ENCODE measurements at places on chromosomes 16 and 17.
A peak's percentile ranks its signal among the peaks of the same experiment; 100 is the strongest.

DNA sequence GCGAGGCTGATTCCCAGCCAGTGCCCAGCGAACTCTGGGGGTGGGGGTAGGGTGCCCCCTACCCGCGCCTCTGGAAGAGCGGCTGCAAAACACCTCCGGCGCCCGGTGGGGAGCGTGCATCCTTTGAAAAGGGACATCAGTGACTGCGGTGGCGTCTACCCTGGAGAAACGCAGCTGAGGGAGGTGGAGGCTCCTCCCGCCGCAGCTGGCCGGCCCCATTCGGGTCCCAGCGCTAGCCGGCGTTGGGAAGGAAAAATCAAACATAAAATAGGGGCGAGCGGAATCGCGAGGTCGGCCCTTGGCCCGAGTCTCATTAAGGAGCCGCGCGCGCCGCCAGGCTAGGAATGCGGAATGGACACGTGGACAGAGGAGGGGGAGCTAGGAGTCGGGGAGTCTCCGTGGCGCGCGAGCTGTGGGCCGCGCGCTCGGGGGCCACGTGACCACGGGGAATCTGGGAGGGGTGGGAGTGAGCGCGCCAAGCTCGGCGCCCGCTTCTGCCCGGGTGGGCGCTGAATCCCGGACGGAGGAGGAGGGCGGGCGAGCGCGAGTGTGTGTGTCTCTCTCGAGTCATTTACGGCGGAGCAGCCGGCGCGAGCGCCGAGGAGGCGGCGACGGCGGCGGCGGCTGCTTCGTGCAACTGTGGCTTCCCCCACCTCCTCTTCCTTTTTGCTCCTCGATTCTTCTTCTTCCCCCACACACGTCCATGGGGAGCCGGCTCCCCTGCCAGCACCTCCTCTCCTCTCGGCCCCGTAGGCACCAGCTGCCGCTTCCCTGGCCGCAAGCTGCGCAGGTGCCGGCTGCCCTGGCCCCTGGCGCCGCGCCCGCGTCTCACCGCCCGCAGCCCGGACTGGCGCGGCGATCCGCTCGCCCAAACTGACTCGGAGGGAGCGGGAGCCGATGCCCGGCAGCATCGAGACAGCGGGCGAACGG lies at the start of gene TMEM132E:
Gene TMEM132E (plus strand): TSS at position 566 of the 930 bp plus-strand sequence. CDS start 1,495 bp downstream, outside the sequence.
- DNase-seq, result peak; percentile 97

GRCh38 chr16:2287916-2288547 lies 20.1 kb upstream of the RNPS1 start:
- no peak for DNase-seq

- no peak for DNase-seq
These were observed 198.0 kb downstream of the RPTOR start for GRCh38 chr17:80742581-80743180.

- no peak for DNase-seq
These were observed 93.3 kb downstream of the HELZ start for GRCh38 chr17:67151717-67152116.

DNA sequence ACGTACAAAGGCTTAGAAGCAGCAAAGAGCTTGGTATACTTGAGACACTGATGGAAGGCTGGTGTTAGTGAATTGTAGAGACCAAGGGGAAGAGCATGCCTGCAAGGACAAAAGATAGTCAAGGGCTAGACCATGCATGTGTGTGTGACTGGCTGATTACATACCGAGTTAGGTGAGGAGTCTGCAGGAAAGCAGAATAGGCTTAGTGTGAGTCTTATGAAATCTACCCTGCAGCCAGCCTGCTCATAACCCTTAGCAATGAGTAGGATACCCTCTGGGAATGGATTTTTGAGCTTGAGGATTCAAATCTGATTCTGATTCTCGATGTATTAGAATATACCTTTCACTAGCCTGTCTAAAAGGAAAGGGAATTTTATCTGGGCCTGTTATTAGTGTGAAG lies 77.0 kb downstream of the TANGO6 start:
- DNase-seq, result no peak

- no peak for DNase-seq
These were observed 50.1 kb upstream of the DDX52 start for GRCh38 chr17:37693328-37693727.

GRCh38 chr17:338442-339192 lies 14.0 kb downstream of the RPH3AL start:
- DNase-seq, result no peak

DNA sequence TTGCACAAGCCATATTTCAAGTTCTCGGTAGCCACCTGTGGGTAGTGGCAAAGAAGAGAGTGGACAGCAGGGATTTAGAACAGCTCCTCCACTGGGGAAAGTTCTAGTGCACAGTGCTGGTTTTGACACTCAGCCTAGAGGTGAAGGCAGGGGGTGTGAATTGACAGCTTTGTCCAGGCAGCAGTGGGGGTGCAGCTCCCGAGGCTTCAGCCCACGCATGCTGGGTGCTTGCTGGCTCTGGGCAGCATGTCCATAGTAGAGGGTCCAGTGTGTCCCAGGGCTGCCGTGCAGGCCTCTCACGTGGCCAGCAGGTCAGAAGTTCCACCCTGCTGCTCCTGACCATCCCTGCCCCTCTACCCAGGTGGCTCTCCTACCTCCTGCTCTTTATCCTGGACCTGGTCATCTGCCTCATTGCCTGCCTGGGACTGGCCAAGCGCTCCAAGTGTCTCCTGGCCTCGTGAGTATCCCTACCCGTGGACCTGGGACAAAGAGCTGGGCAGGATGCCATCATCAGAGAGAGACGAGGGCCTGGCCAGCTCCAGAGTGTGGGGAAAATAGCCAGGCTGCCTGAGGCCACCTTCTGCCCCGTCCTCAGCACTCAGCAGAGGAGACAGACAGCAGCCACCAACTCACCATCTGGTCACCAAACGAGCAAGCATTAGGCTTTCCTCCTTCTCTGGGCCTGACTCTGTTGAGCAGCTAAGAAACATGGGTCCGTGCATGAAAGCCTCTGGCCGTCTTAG lies 29.8 kb downstream of the TTYH2 start:
- no peak for DNase-seq

GRCh38 chr16:50838885-50839284 lies 97.0 kb downstream of the CYLD start:
- DNase-seq, result no peak

DNA sequence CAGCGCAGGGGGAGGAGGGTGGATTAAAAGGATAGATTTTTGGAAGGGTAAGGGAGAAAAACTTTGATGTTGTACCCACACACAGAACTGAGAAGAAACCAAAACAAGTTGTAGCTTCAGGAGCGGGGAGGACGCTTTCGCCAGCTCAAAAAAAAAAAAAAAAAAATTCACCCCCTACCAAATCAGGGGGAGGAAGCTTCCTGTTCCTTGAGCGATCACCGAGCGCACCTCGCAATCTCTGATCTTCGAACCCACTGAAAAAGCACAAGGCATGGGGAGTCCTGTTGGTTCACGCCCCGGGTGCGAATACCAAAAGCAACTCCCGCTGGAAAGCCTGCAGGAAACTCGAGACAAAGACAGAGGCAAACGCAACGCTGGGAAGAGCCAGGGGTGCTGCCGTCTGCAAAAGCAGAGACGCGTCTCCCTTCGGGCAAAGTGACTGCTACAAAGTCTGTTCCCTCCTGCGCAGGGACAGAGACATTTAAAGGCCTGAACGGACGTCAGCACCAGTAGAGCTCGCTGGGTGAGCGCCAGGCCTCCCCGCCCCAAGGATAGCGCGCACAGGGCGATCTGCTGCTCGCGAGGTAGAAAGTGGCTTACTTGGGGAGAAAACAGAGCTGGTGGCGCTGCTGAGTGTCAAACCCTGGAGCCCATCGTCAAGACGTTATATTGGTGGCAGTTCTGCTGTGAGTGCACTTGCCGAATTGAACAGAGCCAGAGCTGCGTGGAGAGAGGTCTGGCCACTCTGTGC lies 190.4 kb downstream of the USP22 start:
- DNase-seq, result peak; percentile 50

DNA sequence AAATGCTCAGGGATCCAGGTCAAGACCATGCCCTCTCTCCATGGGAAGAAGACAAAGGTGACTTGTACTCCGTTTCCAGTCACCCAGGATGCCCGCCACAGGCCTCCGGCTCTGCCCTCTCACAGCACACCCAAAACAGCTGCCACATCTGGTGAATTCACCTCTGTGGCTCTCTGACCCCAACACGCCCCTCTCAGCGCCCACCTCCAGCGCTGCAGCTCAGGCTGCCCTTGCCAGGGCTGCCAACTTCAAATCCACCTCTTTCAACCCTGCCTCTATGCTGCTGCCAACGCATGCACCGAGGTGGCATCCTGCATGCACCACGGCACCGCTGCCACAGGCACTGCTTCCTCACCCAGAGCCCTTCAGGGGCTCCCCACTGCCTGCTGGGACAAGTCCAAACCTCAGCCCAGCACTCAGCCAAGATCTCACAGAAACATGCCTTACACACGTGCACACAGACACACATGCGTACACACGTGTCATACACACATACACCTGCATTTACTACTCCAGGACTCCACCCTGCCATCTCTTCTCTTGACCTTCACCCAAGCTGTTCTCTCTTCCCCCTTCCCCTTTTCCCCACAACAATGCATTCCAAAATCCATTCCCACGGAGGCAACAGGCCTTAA lies 7.5 kb downstream of the HID1 start:
- DNase-seq, result no peak

GRCh38 chr17:78650093-78650715 lies 73.0 kb upstream of the DNAH17 start:
- no peak for DNase-seq

DNA sequence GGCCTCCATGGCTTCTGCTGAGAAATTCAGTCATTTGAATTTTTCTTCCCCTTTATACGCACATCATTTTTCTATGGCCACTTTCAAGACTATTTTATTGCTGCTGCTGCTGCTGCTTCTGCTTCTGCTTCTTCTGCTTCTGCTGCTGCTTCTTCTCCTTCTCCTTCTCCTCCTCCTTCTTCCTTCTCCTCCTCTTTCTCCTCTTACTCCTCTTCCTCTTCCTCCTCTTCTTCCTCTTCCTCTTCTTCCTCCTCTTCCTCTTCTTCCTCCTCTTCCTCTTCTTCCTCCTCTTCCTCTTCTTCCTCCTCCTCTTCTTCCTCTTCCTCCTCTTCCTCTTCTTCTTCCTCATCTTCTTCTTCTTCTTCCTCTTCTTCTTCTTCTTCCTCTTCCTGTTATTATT lies 22.4 kb downstream of the CPD start:
- DNase-seq, result no peak

- DNase-seq, result peak; percentile 80
These were observed 89.1 kb downstream of the TBC1D16 start for GRCh38 chr17:79946352-79947231.

GRCh38 chr17:50952013-50952412 lies 85.9 kb upstream of the TOB1 start:
- DNase-seq, result peak; percentile 6

Data from posterior cingulate gyrus (tissue), 11 donors.